ENCODE measurements at places on chromosomes 2 and 18. TPM values are rescaled to one million over a fixed set of nuclear protein-coding genes. Genes with fewer than 3 reads are reported as not detected.

GALNT3 gene
- total RNA-seq: 4.8 TPM

AMMECR1L gene
- 22.2 TPM for total RNA-seq

AMER3 gene
- not detected for total RNA-seq

LOXL3 gene
- total RNA-seq: 2.0 TPM

DNA sequence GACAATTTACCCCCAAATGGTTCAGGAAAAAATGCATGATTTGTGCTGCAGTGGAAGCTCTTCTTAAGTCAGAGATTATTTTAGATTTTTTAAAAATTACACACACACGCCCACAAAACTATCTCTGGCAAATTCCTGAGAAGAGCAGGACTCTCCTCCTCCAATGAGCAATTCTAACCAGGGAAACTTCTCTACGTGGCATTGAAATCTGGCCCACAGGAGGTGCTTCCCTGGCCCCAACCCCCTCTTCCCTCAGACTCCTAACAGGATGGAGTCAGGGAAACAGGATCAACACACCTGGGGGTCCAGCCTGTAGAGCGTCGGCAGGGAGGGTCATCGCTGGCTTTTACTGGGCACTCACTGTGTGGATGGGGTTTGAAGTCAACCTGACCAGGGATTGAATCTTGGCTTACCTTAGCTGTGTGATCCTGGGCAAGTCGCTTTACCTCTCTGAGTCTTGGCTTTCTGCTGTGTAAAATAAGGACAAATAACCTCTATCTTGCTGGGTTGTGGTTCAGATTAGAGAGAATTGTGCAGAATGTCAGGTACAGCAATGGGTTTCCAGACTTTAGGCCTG, 65.4 kb upstream of the ASAP2 start:
- no peak for DNase-seq

- DNase-seq: no peak
Observed at GRCh38 chr2:138846216-138846821, 66.1 kb upstream of the NXPH2 start.

- no peak for DNase-seq
Observed at GRCh38 chr2:104468846-104469245, 385.1 kb upstream of the POU3F3 start.
